ENCODE measurements at places on chromosomes 11 and 22. TPM values are rescaled to one million over a fixed set of nuclear protein-coding genes. Genes with fewer than 3 reads are reported as not detected.

- no peak for DNase-seq
Observed at GRCh38 chr22:45008186-45008681, 1.6 kb downstream of the PHF21B start.

FIBIN gene
- 1.3 TPM for total RNA-seq

PANX2 gene
- 1.1 TPM for total RNA-seq

DNA sequence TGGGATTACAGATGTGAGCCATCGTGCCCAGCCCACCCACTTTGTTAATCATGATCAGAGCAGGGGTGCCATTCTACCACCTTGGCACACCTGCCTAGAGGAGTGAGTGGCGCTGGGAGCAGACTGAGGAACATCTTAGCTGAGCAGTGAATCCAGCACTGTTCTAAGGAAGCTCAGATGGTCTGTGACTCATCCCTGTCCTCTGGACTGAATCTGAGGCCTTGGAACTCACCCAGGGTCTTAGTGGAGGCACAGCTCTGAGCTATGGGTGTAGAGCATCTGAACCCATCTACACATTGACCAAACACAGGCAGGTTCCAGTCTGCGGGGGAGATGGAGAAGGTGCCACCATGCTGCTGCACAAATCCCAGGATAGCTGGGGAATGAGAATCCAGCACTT lies 14.9 kb downstream of the PGAP2 start:
- no peak for DNase-seq

SLC7A4 gene
- 2.7 TPM for total RNA-seq

- DNase-seq = no peak
Observed at GRCh38 chr22:20319041-20319744, 667 bp downstream of the DGCR6L start.

All from kidney epithelial cell (primary cell).